ENCODE measurements at places on chromosomes 13 and 19. TPM values are rescaled to one million over a fixed set of nuclear protein-coding genes. Genes with fewer than 3 reads are reported as not detected.

DNA sequence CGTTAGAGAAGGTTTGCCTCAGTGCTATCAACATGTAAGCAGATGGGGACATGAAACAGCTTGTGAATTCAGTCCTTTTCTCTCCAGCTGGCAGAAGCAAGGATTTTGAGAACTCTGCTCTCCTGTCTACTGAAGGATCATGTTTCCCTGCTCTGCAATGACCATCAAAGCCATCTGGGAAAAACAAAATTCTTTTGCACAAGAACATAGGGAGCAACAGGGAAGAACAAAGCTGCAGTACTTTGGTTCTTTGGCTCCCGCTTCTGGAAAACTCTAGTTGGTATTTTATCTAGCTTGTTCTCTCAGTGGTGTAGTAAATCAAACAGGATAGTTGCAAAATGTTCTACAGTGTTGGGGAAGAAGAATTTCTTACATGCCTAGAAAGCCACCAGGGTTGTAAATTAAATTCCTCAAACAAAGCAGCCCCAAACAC is 270.4 kb downstream of the ENOX1 start:
- H3K4me1 ChIP-seq = no peaks in the 10 kb centered on the region
- no peak overlapping the region for H3K4me3 ChIP-seq
- H3K36me3 ChIP-seq = no peaks in the 10 kb centered on the region
- no peak overlapping the region for H3K27ac ChIP-seq
- DNase-seq = no peak

- no peak for DNase-seq
- no peaks in the 10 kb centered on the region for H3K27me3 ChIP-seq
- no peak overlapping the region for H3K4me3 ChIP-seq
- H3K36me3 ChIP-seq = no peaks in the 10 kb centered on the region
- H3K4me1 ChIP-seq = no peaks in the 10 kb centered on the region
These were observed 2318.0 kb downstream of the PCDH9 start for GRCh38 chr13:64912141-64912540.

GRCh38 chr19:2192862-2193261 is 29.1 kb downstream of the DOT1L start:
- no peak for DNase-seq
- H3K4me3 ChIP-seq = no peak overlapping the region
- peaks cover 31% of the 10 kb centered on the region for H3K36me3 ChIP-seq
- H3K27me3 ChIP-seq = no peaks in the 10 kb centered on the region

DNA sequence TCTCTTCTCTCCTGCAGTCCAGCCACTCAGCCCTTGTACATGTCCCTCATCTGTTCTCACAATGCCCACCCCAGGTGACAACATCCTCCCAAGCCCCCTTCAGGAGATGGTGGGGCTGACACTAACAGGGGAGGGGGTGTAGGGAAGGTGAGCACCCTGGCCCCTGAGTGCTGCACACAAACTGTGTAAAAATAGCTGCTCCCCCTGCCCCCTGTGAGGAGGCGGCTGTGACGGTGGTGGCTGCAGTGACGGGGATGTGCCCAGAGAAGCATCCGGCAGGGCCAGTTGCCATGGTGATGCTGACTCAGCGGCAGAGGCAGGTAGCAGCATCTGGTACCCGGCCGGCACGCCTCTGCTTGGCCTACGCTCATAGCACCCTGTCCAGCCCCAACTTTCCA is 13.0 kb upstream of the JUND start:
- peaks cover 1% of the 10 kb centered on the region for H3K36me3 ChIP-seq
- no peaks in the 10 kb centered on the region for H3K27me3 ChIP-seq
- peak overlapping the region; percentile 79 for H3K27ac ChIP-seq
- peaks cover 74% of the 10 kb centered on the region for H3K4me1 ChIP-seq

GRCh38 chr19:34505321-34506025 is 23.9 kb downstream of the WTIP start:
- peaks cover 16% of the 10 kb centered on the region for H3K27me3 ChIP-seq
- no peak overlapping the region for H3K27ac ChIP-seq
- H3K4me3 ChIP-seq = no peak overlapping the region
- no peak for DNase-seq

DNA sequence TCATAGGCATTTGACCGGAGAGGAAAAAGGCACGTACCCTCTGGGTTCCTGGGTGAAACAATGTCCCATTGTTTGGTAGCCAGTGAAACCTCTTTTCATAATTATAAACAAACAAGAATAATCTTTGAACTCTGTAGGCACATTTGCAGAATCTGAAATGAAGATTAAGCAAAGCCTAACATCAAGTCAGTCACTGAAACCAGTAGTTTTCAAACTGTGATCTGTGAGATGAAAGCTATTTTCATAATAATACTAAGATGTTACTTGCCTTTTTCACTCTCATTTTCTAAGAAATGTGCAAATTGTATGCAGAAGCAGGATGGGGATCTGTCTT is 105.4 kb downstream of the WDFY2 start:
- DNase-seq = no peak
- peaks cover 21% of the 10 kb centered on the region for H3K4me1 ChIP-seq
- no peaks in the 10 kb centered on the region for H3K27me3 ChIP-seq
- no peak overlapping the region for H3K4me3 ChIP-seq

- no peaks in the 10 kb centered on the region for H3K36me3 ChIP-seq
- H3K4me3 ChIP-seq = no peak overlapping the region
- no peaks in the 10 kb centered on the region for H3K4me1 ChIP-seq
- no peak overlapping the region for H3K27ac ChIP-seq
- H3K27me3 ChIP-seq = no peaks in the 10 kb centered on the region
These were observed 1247.6 kb downstream of the PCDH17 start for GRCh38 chr13:58879114-58879513.

DNA sequence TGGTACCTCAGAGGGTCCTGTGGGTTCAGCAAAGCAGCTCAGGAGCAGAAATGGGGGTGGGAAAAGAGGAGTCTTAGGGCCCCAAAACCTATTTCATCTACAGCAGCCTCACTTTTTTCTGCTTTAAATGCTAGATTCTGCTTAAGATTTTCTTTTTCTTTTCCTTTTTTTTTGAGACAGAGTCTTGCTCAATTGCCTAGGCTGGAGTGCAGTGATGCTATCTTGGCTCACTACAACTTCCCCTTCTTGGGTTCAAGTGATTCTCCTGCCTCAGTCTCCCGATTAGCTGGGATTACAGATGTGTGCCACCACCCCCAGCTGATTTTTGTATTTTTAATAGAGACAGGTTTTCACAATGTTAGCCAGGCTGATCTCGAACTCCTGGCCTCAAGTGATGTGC is 30.7 kb upstream of the WDFY2 start:
- no peak overlapping the region for H3K4me3 ChIP-seq
- no peaks in the 10 kb centered on the region for H3K27me3 ChIP-seq

DNA sequence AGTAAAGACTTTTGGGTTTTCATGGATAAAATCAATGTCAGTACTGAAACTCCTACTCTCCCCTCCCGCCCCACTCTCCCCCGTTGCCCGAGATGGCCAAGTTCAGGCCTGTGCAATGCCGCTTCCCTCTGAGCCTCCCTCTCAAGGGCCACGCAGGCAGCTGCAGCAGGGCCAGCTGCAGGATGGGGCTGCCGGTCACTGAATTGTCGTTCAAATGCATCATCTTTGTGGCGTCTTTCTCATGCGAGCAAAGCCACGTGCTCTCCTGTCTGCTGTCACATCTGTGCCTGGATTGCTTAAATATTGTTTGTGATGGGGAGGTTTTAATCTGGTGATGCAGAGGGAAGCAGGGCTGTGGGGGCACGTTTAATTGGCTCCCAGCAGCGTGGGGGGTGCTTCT is 26.6 kb downstream of the SHISA2 start:
- H3K4me3 ChIP-seq = no peak overlapping the region
- H3K4me1 ChIP-seq = no peaks in the 10 kb centered on the region
- peaks cover 11% of the 10 kb centered on the region for H3K36me3 ChIP-seq

- H3K4me1 ChIP-seq = no peaks in the 10 kb centered on the region
- H3K27me3 ChIP-seq = no peaks in the 10 kb centered on the region
- no peaks in the 10 kb centered on the region for H3K36me3 ChIP-seq
- no peak for DNase-seq
These were observed 56.6 kb downstream of the SLITRK1 start for GRCh38 chr13:83825676-83826075.

GARIN5B gene
- not detected for total RNA-seq

ZNF729 gene
- not detected for total RNA-seq

GRCh38 chr13:31864307-31864706 is 125.0 kb downstream of the RXFP2 start:
- H3K27ac ChIP-seq = no peak overlapping the region
- no peaks in the 10 kb centered on the region for H3K36me3 ChIP-seq

GRCh38 chr13:48158915-48159314 is 64.0 kb upstream of the MED4 start:
- no peak for DNase-seq
- peak overlapping the region; percentile 79 for H3K27ac ChIP-seq
- no peak overlapping the region for H3K4me3 ChIP-seq
- peaks cover 71% of the 10 kb centered on the region for H3K4me1 ChIP-seq
- no peaks in the 10 kb centered on the region for H3K36me3 ChIP-seq
- no peaks in the 10 kb centered on the region for H3K27me3 ChIP-seq

IGFL2 gene
- not detected for total RNA-seq

SHC2 gene
- total RNA-seq = not detected

LILRA1 gene
- not detected for total RNA-seq

DNA sequence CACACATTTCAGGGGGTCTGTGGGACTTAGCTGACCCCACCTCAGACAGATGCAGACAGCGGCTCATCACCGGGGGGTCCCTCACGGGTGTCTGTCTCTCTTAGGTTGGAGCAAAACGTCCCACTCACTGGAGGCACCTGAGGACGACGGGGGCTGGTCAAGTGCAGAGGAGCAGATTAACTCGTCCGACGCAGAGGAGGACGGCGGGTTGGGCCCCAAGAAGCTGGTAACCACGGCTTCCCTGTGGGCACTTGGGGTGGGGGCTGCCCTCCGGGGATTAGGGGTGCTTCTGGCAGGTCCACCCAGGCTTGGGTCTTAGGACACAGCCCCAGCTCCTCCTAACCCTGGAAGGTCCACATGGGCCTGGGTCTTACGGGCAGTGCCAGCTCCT is 11.2 kb upstream of the F7 start:
- H3K27ac ChIP-seq = no peak overlapping the region
- peaks cover 2% of the 10 kb centered on the region for H3K36me3 ChIP-seq
- H3K4me3 ChIP-seq = no peak overlapping the region
- no peak for DNase-seq
- H3K27me3 ChIP-seq = no peaks in the 10 kb centered on the region

- no peak overlapping the region for H3K27ac ChIP-seq
- H3K36me3 ChIP-seq = peaks cover 1% of the 10 kb centered on the region
- peak; percentile 12 for DNase-seq
- peaks cover 32% of the 10 kb centered on the region for H3K27me3 ChIP-seq
- H3K4me3 ChIP-seq = no peak overlapping the region
- peaks cover 23% of the 10 kb centered on the region for H3K4me1 ChIP-seq
These were observed 1.7 kb upstream of the SLITRK5 start for GRCh38 chr13:87669379-87669978.

GRCh38 chr19:15187026-15188007 is 13.5 kb downstream of the NOTCH3 start:
- H3K27me3 ChIP-seq = peaks cover 7% of the 10 kb centered on the region
- no peaks in the 10 kb centered on the region for H3K36me3 ChIP-seq
- no peak for DNase-seq
- H3K27ac ChIP-seq = no peak overlapping the region
- H3K4me3 ChIP-seq = no peak overlapping the region

- DNase-seq = no peak
- peak overlapping the region; percentile 90 for H3K4me3 ChIP-seq
- H3K27me3 ChIP-seq = no peaks in the 10 kb centered on the region
- peaks cover 34% of the 10 kb centered on the region for H3K4me1 ChIP-seq
- H3K36me3 ChIP-seq = peaks cover 7% of the 10 kb centered on the region
These were observed 785 bp downstream of the NHLRC3 start for GRCh38 chr13:39039041-39039440.

- H3K4me1 ChIP-seq = no peaks in the 10 kb centered on the region
- H3K27ac ChIP-seq = no peak overlapping the region
- DNase-seq = no peak
- no peaks in the 10 kb centered on the region for H3K36me3 ChIP-seq
These were observed 245.2 kb downstream of the DNAJC15 start for GRCh38 chr13:43268632-43269031.

LIPE gene
- 30.2 TPM for total RNA-seq

DNA sequence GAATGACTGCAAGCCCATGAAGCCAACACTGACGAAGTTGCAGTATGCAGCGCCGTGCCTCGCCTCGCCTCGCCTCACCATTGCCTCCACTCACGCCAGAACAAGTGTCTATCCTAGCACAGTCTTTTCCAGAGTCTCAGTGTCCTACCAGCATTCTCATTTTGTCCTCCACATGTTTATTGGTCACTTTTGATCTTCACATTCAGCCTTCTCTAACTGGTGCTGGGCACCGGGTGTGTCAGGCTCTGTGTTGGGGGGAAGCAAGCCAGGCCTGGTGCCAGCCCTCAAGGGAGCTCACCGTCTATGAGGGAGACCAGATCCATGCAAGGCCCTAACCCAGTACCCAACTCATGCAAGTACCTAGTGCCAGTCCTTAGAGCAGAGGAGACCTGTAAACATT is 69.7 kb upstream of the GPR183 start:
- no peaks in the 10 kb centered on the region for H3K27me3 ChIP-seq
- DNase-seq = no peak
- no peak overlapping the region for H3K4me3 ChIP-seq
- no peak overlapping the region for H3K27ac ChIP-seq
- peaks cover 40% of the 10 kb centered on the region for H3K36me3 ChIP-seq

DNA sequence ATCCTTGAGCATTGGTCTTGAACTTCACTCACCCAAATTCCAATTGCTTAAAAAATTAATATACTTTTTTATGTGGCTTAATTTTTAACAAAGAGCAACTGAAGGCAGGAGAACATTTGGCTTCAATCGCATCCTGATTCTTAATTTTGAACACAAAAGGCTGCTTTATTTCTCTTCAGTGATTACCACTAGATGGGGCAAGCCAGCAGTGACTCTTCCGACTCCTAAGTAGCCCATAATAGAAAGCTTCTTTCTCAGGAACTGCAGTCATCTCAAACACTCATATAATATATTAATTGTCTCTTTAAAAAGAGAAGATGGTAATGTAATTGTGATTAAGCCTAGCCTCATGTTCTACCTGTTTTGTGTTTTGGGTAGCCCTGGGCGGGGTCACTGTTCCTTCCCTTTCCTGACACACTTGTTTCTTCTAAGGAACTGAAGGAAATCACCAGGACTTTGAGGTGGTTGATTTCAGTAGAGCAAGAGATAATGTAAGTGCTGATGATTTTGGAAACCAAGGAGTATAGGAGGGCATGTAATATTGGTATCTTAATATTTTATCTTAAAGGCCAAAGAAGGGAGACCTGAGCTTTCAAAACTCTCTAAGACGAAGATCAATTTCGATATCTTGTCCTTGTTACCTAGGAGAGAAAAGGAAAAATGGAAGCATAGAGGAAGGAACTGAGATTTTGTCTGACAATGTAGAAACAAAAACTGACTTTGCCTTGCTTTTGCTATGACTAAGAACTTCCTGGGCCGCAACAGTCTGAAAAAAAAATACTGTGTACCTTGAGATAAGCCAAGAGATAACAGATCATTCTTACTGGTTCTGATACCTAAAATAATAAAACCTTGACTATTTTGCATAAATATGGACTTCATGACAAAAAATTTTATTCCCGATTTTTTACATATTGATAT is 73.1 kb downstream of the TNFSF13B start:
- DNase-seq = peak; percentile 28
- H3K27me3 ChIP-seq = no peaks in the 10 kb centered on the region
- peaks cover 24% of the 10 kb centered on the region for H3K4me1 ChIP-seq
- H3K27ac ChIP-seq = peak overlapping the region; percentile 56
